Kidney epithelial cell (primary cell): ENCODE measurements at places on chromosomes 12 and 14. TPM values are rescaled to one million over a fixed set of nuclear protein-coding genes. Genes with fewer than 3 reads are reported as not detected.

DNA sequence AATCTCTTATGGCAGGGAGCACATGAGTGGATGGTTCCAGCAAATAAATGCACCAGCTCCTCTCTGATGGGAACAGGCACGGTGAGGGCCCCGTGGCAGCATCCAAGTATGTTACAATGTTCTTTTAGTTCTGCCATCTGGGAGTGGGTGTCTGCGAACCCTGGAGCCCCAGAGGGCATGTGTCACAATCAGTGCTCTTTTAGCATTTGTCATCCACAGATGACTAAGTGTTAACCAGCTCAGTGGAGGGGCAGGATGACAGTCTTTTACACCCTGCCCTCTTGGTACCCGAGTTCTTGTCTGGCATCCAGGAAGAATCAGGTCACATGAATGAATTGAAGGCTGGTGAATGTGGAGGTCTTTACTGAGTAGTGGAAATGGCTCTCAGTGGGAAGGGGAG lies 560.4 kb upstream of the FLRT2 start:
- no peak for DNase-seq

The POP5 gene
- 34.0 and 47.8 TPM in 2 replicates for total RNA-seq

DNA sequence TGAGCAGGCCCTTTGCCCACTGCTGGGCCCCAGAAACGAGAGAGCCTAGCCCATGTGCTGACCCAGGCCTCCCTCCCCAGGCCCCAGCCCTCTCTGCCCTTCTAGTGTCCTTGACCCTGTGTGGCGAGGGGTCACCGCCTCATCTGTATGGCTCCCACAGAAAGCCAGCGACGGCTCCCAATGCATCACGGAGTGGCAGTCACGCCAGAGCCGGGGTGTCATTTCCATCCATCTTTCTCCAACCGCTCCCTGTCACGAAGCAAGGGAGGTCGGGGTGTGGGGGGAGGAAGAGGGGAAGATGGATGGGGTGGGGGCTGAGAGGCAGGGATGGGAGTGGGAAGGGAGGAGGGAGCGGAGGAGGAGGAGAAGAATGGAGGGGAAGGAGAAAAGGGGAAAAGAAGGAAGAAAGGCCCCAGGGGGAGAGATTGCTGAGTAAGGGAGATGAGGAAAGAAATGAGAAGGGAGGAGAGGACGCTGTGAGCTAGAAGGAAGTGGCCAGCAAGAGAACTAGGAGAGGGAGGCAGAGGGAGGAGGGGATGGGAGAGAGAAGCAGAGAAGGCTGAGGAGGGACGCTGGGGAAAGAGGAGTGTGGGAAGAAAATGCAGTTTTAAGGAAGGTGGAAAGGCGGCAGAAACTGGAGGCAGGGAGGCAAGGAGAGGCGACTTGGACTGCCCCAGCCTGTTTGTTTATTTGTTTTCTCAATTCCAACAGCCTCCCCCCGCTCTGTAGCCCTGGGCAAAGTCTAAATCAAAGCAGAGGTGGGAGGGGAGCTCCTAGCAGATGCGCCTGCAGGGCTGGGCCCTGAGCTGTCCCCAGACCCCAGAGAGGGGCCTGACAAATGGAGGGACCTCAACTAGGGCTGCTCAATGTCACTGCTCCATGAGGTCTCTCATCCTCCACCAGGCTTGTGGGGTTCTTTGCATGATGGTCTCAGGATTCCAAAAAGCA lies 75.5 kb upstream of the LHX5 start:
- DNase-seq, result no peak

The PRB2 gene
- not detected in 2 replicates for total RNA-seq

GRCh38 chr12:109777544-109777943 lies 55.7 kb downstream of the TRPV4 start:
- DNase-seq, result no peak

The RNU6-8 gene
- not detected in 2 replicates for total RNA-seq

The METAP2 gene
- 48.9 and 62.2 TPM in 2 replicates for total RNA-seq
